ENCODE measurements at places on chromosomes 11 and 22.

DNA sequence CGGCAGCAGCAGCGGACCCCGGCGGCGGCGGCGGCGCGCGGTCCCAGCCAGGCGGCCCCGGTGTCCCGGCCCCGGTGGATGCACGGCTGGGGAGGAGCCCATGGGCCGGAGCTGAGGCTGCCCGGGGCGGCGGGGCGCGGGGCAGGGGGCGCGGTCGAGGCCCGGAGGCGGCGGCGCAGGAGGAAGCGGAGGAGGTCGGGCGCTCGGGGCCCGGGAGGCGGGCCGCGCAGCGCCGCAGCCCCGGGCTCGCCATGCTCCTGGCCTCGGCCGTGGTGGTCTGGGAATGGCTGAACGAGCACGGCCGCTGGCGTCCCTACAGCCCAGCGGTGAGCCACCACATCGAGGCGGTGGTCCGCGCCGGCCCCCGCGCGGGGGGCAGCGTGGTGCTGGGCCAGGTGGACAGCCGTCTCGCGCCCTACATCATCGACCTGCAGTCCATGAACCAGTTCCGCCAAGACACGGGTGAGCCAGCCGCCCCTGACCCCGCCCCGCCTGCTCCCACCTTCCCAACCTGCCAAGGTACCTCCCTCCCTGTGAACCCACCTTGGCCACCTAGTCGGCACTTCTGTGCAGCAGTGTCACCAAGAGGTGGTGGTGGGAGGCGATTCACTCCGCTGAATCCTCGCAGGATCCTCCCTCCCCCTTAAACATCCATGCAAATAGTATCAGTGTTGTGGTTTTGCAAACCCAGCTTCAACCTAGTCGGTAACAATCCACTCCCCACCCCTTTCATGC is 580 bp downstream of the DTX4 start:
- peak; percentile 48 for DNase-seq
- peak overlapping the region; percentile 91 for H3K4me3 ChIP-seq
- H3K4me1 ChIP-seq: peaks cover 4% of the 10 kb centered on the region
- H3K27me3 ChIP-seq: peaks cover 5% of the 10 kb centered on the region
- no peaks in the 10 kb centered on the region for H3K36me3 ChIP-seq

DNA sequence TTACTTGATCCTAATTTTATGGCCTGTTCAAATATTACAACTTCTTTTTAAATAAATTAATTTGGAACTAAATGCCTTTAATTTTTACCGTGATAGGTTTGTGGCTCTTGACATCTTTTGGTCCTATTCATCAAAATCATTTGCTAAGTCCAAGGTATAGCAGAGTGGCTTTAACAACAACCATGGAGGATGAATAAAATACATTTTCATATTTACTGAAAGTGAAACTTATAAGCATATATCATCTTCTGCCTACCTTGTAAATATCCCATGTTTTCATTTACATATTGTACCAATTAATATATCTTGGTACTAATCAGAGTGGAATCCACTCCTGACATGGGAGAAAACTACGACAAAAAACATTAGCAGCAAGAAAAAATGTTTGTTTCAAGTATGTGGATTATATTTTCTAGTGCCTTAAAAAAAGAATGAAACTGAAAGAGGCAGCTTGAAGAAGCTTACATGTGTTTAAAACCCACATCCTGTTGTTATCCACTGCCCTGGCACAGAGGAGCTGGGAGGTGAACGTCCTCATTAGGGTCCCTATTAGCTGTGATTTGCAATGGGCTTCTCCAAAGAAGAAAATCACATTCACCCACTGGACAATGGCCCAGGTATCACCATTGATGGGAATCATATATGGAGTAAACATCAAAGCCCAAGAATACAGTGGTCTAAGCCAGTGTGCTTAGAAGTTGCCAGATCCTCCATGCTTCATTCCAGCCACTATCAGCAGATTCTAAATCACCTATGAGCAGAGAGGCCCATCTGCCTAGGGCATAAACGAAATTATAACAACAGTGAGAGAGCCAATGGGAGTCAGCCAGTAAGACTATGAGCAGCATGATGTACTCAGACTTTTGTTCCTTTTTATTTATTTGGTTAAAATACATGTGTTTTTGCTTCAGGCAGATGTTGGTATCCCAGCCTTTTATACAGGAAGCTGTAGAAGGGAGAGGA is 84.7 kb downstream of the MAML2 start:
- no peak overlapping the region for H3K27ac ChIP-seq
- no peak overlapping the region for H3K4me3 ChIP-seq
- no peaks in the 10 kb centered on the region for H3K27me3 ChIP-seq
- H3K4me1 ChIP-seq: no peaks in the 10 kb centered on the region
- H3K36me3 ChIP-seq: no peaks in the 10 kb centered on the region

DNA sequence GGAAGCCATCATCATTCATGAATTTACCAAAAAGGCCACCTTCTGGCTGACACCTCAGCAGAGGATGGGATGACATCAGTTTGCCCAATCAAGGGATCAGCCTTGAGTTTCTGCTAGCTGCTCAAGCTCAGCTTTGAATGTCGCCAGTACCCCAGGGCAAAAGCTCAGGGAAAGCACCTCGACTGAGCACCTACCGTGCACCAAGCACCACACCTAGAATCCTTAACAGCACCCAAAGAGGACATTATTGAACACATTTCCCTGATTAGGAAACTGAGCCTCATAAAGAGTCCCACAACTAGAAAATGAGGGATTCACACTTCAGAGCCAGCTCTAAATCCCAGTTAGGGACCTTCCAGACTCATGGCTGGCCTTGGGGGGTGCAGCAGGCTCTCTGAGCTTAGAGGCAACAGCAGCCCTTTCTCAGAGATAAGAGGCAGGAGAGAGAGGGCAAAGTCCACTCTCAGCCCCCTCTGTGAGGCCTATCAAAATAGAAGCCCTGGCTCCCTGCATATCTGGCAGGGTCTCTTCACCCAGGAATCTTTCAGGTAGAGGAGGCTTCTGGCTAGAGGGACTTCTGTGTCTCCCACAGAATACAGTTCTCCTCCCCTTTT is 13.4 kb upstream of the DAGLA start:
- no peaks in the 10 kb centered on the region for H3K4me1 ChIP-seq
- peaks cover 4% of the 10 kb centered on the region for H3K27me3 ChIP-seq
- no peaks in the 10 kb centered on the region for H3K36me3 ChIP-seq

DNA sequence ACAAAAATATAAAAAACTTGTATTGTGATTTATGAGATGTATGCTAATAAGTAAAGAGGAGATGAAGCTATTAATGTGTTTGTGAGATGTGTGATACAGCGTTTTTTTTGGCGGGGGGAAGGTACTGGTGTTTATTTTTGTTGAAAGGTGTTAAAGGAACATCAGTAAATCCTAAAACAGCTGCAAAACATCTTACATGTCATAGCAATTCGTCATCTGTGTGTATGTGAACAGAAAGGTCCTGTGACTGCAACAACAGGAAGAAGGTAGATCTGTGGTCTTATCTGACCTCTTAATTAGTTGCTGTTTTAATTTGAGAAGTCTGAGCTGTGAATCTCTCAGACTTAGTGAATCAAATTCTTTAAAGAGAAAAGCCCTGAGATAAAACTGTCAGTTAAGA is 1041.1 kb downstream of the JRKL start:
- no peak overlapping the region for H3K27ac ChIP-seq
- no peaks in the 10 kb centered on the region for H3K27me3 ChIP-seq
- H3K4me1 ChIP-seq: no peaks in the 10 kb centered on the region
- H3K4me3 ChIP-seq: no peak overlapping the region

- H3K36me3 ChIP-seq: no peaks in the 10 kb centered on the region
- H3K4me1 ChIP-seq: no peaks in the 10 kb centered on the region
- no peak overlapping the region for H3K4me3 ChIP-seq
- H3K27me3 ChIP-seq: peaks cover 9% of the 10 kb centered on the region
Observed at GRCh38 chr22:36954251-36955014, 41.0 kb downstream of the CSF2RB start.

DNA sequence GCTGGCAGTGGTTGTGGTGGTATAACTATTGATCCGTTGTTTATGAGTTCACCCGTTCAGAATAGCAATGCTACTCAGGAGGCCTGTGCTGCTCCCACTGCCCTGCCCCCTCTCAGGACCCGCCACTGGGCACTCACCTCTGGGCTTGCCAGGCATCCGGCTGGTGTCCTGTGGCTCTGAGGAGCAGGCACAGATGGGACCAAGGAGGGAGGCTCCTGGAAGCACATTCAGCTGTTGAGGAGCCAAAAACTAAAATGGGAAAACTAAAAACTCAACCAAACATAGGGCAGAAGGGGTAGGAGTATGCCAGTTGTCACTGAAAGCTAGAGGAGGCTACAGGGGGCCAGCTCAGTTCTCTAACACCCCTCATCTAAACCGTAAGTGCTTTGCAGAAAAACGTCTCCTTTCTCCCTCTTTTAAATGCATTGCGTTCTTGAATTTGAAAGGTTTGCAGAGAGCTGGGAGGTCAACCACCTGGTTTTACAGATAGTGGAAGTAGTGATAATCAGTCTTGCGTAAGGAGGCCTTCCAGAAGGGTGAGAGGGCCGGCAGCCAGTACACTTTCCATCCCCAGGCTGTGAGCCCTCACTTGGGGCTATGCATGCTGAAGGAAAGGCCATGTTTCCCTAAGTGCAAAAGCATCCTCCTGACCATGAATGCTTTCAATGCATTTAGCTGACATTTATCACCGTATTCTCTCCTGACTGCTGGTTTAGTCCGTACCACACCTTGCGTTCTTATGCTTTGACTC is 547.4 kb downstream of the NTM start:
- H3K4me1 ChIP-seq: no peaks in the 10 kb centered on the region
- H3K36me3 ChIP-seq: no peaks in the 10 kb centered on the region
- H3K27me3 ChIP-seq: peaks cover 1% of the 10 kb centered on the region
- no peak overlapping the region for H3K27ac ChIP-seq
- no peak overlapping the region for H3K4me3 ChIP-seq

- peaks cover 8% of the 10 kb centered on the region for H3K36me3 ChIP-seq
- peaks cover 19% of the 10 kb centered on the region for H3K4me1 ChIP-seq
Observed at GRCh38 chr11:122668562-122669090, 13.1 kb downstream of the UBASH3B start.

DNA sequence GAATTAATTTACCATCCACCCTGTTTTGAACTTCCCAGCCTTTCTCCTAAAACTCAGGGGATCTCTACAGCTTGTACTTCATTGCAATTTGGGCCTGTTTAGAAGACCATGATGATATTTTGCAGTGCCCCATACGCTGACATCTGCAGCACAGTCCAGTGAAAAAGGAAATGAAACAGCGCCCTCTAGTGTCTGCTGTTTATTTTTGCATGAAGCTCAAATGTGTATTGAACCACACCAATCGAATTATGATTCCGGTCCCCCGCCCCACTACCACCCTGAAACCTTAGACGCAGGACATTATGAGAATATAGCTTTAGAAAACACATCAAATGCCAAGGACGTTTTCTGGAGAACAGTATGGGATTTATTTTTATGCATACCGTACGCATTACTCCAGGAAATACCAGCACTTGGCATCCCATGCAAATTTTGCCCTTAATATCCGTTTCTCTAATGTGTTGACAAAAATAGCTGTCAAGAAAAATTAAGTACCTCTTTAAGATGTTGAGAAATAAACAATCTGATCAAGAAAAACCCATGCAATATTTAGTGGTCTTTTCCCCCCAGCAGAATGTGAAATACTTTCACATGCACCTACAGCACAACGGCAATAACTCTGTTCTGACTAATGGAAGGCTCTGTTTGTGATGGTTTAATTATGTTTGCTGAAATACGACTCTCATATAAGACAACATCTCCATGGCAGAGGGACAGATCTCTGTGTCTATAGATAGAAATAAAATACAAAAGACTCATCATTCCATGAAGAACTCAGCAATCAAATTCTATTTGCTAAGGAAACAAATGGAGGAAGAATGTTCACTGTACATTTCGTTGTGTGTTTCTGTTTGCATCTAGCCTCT is 93.9 kb downstream of the TECTA start:
- H3K4me1 ChIP-seq: peaks cover 14% of the 10 kb centered on the region
- H3K27me3 ChIP-seq: no peaks in the 10 kb centered on the region
- no peaks in the 10 kb centered on the region for H3K36me3 ChIP-seq
- no peak overlapping the region for H3K27ac ChIP-seq

Measured in glutamatergic neuron (in vitro differentiated cells).